ENCODE measurements at places on chromosomes 1 and 21.

- no peak for DNase-seq
These were observed 12.2 kb downstream of the SMAP2 start for GRCh38 chr1:40385437-40386358.

GRCh38 chr1:113874012-113874879 lies 2.7 kb upstream of the PTPN22 start:
- peak; percentile 82 for DNase-seq

DNA sequence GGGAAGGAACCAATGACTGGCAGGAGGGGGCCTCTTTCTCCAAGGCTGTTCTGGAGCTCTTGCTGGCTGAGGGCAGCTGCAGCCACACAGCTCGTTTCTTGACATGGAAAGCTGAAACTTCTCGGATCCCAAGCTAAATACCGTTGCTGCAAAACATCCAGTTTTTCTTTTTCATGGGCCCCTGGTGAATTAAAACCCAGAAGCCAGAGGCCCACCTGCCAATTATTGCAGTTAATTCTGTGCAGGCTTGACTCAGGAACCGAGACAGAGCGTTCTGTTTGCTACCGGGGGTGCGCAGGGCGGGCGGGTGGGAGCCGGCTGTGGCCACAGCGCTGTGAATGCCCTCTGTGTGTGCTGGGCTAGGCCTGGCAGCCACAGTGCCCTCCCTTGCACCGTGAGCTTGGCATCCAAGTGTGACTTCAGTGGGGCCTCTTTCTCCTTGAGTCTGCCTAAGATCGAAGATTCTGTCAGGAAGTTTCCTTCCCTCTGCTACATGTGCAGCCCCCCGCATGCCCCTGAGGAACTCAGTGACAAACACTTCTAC lies 19.9 kb upstream of the KCNE2 start:
- DNase-seq, result no peak

DNA sequence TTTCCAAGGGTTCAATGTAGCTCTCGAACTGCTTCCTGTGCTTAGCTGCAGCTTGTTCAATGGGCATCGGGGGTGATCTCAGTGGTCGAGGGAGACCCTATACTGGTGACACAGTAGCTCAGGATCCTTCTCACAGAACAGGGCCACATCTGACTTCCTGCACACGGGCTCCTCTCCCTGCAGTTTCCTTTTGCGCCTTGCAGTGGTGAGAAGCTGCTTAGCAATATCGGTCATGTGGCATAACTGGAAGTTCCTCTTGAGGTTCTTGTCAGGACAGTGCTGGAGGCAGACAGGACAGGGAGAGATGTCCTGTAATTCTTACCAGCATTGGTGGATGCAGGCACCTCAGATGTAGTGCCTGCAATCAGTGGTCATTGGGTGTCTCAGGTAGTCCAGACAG lies 140.5 kb upstream of the MAP1LC3C start:
- DNase-seq, result no peak

GRCh38 chr1:179129702-179130473 lies 48.0 kb downstream of the TOR3A start:
- peak; percentile 61 for DNase-seq

- DNase-seq, result no peak
These were observed 12.0 kb downstream of the DENND1B start for GRCh38 chr1:197763307-197763706.

- DNase-seq, result peak; percentile 94
These were observed 239.1 kb upstream of the IRF2BP2 start for GRCh38 chr1:234848972-234849649.

GRCh38 chr1:63010913-63011660 lies 227.2 kb downstream of the ATG4C start:
- DNase-seq, result peak; percentile 22

DNA sequence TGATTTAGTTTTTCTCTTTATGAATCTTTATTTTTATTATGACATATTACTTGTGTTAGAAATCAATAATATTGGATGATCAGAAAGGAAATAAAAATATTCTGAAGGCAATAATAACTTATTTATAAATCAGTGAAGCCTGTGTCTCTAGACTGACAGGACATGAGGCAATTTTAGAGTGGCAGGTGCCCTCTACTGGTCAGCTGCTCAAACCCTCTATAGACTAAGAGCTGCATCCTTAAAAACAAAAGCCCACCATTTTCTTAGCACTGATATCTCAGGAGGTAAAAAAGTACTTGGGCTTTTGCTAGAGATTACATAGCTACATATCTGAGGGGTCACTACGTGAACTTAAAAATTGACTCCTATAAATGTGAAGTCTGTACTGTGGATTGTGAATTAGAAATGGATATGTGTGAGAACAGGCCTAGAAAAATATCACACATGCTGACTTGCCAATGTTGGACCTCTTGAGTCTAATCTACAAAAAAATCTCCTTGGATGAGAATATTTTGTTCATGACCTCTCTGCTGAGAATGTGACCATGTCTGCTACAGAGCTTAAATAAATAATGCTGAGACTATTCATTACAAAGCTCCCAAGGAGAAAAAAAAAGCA lies 597.9 kb upstream of the ADAMTS5 start:
- DNase-seq, result peak; percentile 74

GRCh38 chr1:181525104-181525721 lies 41.9 kb downstream of the CACNA1E start:
- no peak for DNase-seq

DNA sequence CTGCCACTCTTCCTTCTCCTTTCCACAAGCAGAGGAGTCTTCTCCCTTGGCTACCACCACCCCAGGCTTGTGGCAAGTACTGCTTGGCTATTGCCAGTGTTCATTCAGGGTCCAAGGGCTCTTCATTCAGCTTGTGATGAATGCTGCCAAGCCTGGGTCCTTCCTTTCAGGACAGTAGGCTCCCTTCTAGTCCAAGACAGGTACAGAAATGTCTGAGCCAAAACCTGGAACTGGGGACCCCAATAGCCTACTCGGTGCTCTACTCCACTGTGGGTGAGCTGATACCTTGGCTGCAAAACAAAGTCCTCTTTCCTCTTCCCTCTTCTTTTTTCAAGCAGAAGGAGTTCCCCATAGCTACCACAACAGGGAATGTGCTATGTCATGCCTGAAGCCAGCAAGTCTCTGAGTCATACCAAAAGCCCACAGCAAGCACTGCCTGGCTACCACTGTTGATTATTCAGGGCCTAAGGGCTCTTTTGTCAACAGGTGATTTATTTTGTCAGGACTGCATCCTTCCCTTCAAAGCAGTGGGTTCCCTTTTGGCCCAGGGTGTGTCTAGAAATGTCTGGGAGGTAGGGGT lies 268.9 kb downstream of the HHAT start:
- DNase-seq, result peak; percentile 97

- peak; percentile 76 for DNase-seq
These were observed 593.5 kb downstream of the KIF26B start for GRCh38 chr1:245748240-245748639.

DNA sequence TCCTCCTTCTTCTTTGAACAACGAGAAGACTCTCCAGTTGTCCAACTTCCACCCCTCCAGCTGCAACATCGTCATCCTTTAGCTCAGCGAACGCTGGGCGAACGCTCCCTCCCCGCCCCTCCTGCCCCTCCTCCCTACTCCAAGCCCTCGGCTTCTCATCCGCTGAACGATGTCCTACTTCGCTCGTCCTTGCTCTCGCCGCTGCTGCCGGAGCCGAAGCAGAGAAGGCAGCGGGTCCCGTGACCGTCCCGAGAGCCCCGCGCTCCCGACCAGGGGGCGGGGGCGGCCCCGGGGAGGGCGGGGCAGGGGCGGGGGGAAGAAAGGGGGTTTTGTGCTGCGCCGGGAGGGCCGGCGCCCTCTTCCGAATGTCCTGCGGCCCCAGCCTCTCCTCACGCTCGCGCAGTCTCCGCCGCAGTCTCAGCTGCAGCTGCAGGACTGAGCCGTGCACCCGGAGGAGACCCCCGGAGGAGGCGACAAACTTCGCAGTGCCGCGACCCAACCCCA lies at the start of gene BCAN:
TSS of gene BCAN (plus strand) at position 357 of the 504 bp plus-strand sequence. CDS start 3,938 bp downstream, outside the sequence.
- DNase-seq, result no peak

- DNase-seq, result no peak
These were observed 102.6 kb downstream of the TPR start for GRCh38 chr1:186272486-186272885.

- no peak for DNase-seq
These were observed 15.5 kb upstream of the HMGB4 start for GRCh38 chr1:33848205-33848937.

- no peak for DNase-seq
These were observed 23.1 kb downstream of the SLC19A1 start for GRCh38 chr21:45519182-45519581.

GRCh38 chr1:42141978-42142377 lies 11.2 kb upstream of the GUCA2B start:
- DNase-seq, result no peak

DNA sequence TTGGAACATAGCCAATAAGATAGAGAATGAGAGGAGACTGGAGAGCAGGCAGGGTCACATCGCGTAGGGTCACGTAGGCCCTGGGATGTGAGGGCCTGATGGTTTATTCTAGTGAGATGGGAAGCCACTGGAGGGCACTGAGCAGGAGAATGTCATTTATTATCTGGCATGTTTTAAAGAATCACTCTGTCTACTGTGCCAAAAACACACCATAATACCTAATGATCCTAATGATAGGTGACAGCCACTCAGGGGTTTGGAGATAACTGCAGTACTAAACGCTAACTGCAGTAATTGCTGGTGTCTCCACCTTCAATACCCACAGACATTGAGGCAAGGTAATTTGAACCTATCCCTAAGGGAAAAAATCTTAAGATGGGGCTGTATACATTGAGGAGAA lies 185.4 kb downstream of the TTLL7 start:
- DNase-seq, result no peak

DNA sequence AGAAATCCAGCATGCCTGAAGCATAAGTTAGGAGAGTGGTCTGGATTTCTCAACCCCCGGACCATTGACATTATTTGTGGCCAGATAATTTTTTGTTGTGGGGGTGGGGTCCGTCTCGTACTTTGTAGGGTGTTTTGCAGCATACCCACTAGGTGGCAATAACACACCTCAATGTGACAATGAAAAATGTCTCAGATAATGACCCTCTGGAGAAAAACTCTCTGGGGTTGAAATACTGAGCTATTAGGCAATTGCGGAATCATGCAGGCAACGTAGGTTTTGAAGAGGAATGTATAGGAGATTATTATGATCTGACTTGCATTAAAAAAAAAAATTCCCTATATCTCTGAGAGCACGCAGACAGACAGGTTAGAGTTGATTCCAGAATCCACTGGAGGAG lies 25.3 kb upstream of the RRP15 start:
- DNase-seq, result peak; percentile 25

DNA sequence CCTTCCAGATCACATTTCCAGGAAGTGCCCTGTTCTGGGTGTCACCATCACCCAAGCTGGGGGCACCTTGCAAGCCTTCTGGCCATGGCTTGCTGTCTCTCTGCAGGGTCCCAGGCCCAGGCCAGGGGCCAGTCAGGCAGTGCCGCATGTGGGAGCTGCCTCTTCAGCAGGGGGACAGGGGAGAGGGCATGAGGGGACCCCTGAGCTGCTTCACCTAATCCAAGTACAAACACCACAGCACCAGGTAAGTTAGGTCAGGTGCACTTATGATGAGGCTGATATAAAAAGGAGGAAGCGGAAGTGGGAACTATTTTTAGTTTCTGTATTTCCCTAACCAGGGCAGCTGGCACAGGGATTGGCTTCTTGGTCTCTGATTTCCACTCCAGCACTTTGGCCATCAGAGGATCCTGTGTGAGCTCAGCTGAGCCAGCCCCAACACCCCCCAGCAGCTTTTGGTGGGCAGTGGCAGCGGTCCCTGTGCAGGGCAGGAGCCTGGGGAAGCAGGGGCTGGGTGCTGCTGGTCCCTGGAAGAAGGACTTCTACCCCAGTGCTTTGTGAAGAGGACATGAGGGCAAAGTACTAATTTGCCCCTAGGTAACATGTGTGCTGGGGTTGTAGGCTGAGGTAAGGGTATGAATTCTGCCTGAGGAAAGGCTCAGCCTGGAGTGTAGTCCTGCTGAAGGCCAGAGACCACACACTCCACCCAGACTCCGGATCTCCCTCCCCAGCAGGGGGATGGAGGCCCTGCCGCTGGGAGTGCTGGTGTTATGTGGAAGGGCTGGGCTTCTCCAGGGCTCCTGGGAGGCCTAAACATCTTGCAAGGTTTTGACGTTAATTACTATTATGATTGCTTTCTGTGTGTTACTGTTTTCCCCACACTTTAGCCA lies 3.3 kb upstream of the PCBP3 start:
- no peak for DNase-seq

DNA sequence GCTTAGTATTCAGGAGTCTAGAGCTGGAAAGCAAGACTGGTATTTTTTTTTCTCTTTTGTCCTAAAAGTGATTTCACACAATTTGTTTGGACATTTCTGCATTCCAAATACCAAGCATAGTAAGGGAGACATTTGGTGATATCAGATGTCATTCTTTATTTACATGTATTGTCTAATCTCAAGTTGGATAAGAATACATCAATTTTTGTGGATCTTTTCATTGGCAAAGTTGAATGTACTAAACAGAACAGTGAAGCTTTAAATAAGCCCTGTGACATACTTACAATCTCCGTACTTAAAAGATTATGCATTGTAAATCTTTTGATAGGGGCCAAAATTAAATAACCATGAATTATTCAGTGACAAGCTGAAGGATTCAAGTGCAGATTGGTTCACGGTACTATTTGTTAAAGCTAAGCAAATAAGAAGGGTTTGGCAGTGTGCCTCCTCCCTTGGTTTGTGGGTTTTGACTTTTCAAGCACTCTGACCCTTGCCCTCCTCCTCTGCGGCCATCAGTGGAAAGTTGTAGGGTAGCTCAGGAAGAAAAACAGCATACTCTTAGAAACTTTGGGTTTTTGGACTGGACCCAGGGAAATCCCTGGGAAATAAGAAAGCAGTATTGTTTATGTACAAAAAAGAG lies 663.7 kb downstream of the ADGRL2 start:
- no peak for DNase-seq

- DNase-seq, result no peak
These were observed 33.5 kb upstream of the MACF1 start for GRCh38 chr1:39170731-39171667.

- DNase-seq, result peak; percentile 13
These were observed 561.2 kb upstream of the B3GALT2 start for GRCh38 chr1:193747579-193747978.

DNA sequence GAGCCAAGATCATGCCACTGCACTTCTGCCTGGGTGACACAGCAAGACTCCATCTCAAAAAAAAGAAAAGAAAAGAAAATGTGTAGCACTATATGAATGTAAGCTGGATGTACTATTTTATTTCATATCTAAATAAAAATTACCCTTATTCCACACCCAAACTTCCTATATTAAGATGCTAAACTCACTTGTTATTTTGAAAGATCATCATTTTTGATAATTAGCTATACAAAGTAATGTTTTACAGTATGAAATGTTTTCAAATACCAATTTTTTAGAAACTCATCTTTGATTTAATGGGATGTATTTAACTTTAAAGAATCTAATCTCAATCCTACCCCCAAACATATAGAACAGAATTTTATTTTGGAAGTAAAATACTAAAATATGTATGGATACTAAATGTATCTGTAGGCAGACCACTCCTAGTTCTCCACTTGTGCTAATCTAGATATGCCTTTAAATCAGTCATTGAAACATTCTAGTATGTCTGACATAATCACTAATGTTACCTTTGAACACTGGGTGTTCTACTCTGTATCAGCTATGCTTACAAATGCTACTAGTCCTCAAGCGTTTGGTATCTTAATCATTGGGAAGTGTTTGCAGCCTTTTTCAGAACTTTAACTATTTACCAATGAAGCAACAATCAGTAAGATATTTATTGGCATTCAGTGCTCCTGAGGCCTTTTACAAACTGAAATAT lies 12.9 kb downstream of the MIER1 start:
- DNase-seq, result no peak

GRCh38 chr1:40901886-40902852 lies 40.0 kb upstream of the CITED4 start:
- DNase-seq, result peak; percentile 77

- no peak for DNase-seq
These were observed 30.1 kb upstream of the PTGFRN start for GRCh38 chr1:116879478-116880133.

All from kidney tubule cell (primary cell).